ENCODE measurements at places on chromosomes 7 and 10.

- no peak for DNase-seq
Observed at GRCh38 chr7:74182453-74183090, 8.4 kb downstream of the EIF4H start.

DNA sequence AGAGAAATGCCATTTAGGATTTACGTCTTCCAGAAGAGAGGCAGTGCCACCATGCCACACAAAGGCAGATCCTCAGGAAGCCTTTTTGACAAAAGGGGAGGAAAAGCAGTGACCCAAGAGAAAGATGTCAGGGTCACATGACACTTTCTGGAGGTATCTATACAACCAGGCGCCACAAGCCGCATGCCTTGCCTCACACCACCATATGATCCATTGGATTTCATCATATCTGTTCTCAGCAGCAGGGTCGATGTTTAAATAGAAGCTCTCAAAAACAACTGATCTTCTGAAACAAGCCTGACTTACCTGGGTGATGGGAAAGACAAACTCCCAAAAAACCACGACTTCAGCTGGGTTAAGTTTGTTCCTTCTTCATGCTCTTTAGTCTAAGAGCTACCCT, 52.5 kb upstream of the UNC5B start:
- no peak for DNase-seq

- no peak for DNase-seq
Observed at GRCh38 chr7:141369422-141369821, 181.8 kb upstream of the AGK start.

DNA sequence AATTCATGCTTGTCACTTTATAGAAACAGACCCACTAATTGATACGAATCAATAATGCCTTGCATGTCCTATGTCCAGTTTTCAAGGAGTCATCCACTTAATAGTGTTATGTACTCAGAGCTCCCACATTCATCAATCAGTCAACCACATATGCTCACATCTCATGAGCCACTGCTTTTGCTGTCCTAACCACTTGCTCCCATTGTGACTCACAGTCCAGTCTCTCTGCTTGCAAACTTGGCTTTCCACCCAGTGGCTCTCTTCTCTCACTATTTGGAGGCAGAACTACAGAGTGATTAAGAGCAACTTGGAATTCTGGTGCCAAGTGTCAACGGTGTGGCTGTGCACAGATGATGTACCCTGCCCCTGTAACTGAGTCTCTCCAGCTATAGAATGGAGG, 166.0 kb downstream of the SNX13 start:
- DNase-seq: no peak

DNA sequence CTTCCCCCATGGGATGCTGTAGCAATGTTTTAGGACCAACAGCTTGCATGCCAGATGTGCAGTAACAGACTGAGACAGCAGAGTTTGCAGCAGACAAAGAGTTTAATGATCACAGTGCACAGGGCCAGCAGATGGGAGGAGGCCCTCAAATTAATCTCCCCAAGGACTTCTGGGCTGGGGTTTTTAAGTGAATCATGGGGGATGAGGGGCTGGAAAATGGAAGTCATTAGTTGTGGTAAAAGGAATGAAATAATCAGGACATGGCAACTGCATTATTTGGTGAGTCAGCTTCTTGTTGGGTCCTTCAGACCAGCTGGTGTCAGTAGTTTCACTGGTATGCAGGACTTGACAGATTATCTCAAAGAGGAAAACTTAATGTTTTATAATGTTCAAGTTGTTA, 12.6 kb upstream of the NRBF2 start:
- DNase-seq: no peak

GRCh38 chr10:86042161-86042560, 324.4 kb downstream of the GRID1 start:
- no peak for DNase-seq

DNA sequence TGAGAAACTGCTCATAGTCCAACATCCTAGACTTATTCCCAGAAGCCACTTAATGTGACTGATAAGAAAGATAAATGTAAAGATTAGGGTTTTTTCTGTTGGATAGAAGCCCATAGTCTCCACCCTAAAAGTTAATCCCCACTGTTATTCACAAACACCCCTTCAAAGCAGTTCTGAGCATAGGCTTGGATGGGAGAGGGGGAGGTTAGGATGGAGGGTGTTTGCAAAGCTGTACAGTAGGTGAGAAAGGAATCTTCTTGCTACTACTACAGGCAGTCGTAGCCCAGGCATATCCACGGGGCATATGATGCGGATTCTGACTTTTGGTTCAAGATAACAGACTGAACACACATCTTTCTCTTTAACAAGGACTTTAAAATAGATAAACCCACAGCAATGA, 535.9 kb downstream of the PHTF2 start:
- no peak for DNase-seq

GRCh38 chr7:19470031-19470430, 238.8 kb downstream of the POLR1F start:
- no peak for DNase-seq

DNA sequence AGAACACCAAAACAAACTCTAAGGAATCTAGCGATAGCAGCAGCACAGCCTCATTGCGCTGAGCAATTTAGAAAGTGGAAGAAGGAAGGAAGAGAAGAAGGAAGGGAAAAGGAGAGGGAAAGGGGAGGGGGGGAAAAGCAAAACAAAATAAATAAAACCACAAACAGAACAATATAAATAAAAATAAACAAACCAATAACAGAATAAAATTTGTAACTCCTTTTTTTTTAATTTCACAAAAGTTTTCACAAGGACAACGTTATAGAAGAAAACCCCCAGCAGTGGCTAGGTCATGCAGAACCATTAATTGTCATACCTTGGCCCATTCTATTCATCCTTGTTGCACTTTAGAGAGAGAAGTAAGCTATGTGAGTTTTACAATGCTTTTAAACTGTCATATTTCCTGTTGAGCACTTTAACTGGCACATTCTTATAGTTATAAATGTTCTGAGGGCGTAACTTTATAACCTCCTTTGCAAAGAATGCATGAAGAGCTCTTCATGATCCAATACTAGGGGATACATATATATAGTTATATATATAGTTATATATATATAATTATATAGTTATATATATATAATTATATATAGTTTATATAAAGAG, 752.8 kb downstream of the KCNMA1 start:
- DNase-seq: no peak

- no peak for DNase-seq
Observed at GRCh38 chr10:11687357-11687771, 54.8 kb upstream of the ECHDC3 start.

DNA sequence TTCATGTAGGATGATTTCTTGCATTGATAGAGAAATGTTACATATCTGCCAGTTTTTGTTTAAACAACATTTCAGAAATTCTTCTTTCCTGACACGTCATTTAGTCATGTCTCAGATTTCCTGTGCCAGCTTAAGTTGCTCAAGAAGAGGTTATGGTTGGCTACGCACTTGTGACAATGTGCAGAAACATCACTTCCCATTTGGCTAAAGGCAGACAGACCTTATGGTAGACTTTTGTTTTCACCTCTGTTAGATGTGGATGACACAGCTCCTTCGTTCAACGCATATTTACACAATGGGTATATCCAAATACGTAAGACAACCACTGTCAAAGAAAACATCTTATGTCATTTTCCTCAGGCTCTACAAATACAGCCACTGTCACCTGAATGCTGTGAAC, 125.8 kb downstream of the DOCK4 start:
- no peak for DNase-seq

DNA sequence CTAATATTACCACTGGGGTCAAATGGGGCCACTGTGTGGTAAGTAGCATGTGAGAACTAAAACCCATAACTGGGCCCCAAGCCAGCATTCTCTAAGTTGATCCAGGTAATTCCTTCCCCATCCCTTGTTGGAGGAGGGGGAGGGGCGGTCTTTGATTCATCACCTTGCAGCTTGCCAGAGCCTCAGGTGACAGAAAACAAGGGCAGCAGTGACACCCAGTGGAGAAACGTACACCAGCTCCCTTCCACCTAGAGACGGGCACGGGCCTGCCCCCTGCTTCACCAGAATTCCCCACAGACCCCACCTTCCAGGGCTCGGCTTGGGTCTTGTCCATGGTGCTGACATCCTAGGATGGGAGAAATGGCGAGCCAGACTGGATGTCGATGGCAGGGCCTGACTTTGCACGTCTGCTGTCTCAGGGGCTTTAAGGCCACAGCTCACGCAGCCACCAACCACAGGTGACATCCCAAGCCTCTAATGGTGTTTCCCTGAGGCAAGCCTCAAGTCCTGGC, 102.0 kb downstream of the STRA8 start:
- DNase-seq: no peak

- no peak for DNase-seq
Observed at GRCh38 chr10:131569851-131570715, 258.6 kb upstream of the TCERG1L start.

DNA sequence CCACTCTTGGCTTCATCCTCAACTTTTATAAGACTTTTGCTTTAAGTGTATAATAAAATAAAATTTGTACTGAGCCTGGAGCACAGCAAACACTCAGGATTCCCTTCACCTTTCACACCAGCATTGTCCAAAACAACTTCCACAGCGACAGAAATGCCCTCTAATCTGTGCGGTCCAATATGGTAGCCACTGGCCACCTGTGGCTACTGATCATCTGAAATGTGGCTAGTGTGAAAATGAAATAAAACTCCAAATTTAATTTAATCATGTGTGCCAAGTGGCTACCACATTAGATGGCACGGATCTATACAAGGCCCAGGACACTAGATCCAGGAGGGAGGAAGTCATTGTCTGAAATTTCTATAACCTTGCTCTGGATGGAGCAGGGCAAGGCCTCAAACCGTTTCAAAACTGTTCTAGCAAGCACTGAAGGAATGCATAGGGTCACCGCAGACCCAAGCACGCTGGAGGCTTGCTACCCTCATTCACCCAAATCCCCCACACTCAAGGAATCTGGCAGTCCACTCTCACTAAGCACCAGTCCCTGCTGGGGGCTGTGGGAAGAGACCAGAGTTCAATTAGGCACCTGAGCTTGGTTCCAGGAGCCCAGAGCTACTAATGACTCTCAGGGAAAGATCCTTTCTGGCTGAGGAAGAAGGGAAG, 6.3 kb upstream of the MYO1G start:
- DNase-seq: no peak

GRCh38 chr10:98267894-98268693, at the start of gene LOXL4:
Gene LOXL4, minus strand, starts transcription at chr10:98268194. Its CDS starts 5,175 bp downstream, at chr10:98263019.
- DNase-seq: no peak

DNA sequence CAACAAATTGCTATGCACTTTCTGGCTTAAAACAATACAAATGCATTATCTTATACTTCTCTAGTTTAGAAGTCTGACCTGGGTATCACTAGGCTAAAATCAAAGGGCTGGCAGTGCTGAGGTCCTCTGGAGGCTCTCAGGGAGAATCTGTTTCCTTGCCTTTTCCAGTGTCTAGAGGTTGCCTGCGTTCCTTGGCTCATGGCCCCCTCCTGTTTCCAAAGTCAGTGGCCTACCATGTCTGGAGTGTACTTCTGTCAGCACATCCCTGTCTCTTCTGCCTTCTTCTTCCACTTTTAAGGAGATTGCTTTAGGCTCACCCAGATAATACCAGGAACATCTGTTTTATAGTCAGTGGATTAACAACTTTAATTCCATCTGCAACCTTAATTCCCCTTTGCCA, 52.4 kb downstream of the CCNY start:
- DNase-seq: no peak

- no peak for DNase-seq
Observed at GRCh38 chr7:122269241-122269640, 35.3 kb downstream of the FEZF1 start.

DNA sequence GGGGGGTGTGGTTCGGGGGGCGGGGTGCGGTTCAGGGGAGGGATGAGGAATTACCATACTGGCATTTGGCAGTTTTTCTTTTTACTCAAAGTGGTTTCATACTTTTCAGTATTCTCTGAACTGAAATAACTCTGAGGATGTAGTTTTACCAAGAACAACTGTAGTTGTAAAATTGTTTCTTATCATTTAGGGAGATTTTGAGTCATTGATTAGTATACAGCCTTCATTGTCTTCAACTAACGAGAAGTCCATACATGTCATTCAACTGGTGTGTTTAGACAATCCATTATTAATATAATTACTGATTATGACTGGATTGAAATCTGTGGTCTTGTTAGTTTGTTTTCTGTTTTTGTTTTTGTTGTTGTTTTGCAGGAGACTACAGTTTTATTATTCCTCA, 40.8 kb downstream of the COPG2 start:
- no peak for DNase-seq

- DNase-seq: no peak
Observed at GRCh38 chr10:72846238-72846637, 47.3 kb upstream of the OIT3 start.

GRCh38 chr10:102657984-102658724, 13.9 kb downstream of the TRIM8 start:
- DNase-seq: no peak

DNA sequence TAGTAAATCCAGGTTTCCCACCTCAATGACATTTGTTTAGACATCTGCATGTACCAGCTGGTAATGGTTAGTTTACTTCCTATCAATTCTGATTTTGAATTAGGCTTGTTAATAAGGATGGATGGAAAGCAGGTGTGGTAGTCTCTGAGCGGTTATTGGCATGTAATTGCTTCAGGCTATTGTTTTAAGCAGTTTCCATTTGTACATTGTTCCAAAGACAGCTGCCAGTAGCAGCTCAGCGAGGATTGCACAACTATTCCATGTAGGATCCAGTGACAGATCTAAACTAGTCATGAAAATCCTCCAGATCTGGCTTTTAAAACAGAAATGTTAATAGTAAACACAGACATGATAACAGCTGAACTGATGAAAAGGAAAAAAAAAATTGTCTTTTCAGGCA, 436.0 kb upstream of the ADARB2 start:
- DNase-seq: no peak

DNA sequence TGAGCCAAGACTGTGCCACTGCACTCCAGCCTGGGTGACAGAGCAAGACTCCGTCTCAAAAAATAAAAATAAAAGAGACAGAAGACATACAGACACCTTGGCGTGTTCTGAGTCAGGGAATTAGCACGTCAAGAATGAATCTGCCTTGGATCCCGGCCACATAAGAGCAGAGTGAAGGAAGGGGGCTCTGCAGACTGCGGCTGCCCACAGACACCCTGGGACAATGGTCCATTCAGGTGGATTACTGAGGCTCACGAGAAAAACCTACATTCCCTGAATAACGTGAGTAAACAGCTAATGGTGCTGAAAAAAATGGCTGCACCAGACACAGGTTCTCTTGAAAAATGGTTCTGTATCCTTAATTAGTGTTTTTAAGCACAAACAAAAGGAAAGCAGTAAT, 100.1 kb upstream of the FGFR2 start:
- no peak for DNase-seq

DNA sequence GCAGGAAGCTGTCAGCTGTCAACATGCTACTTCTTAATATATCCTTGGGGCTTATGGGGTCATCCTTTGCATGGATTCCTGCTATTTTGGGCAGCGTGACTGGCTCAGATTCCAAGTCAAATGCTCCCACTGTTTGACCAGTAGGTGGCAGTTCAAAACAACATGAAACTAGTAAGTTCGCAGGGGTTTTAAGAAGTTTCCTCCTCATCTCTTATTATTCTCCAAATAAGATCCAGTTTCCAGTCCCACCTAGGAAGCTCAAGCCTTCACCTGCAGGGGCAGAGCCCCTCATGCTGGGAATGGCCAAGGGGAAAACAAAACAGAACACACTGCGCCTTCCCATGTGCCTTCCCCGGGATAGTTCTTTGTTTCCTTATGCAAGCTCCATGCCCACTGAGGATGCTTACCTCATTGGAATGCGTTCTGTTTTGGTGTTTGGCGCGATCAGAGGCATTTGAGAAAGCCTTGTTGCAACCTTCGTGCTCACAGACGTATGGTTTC, 259.8 kb downstream of the GLI3 start:
- no peak for DNase-seq

GRCh38 chr10:50610368-50610767, 13.4 kb downstream of the SGMS1 start:
- no peak for DNase-seq
